ENCODE measurements at places on chromosomes 5 and 9. TPM values are rescaled to one million over a fixed set of nuclear protein-coding genes. Genes with fewer than 3 reads are reported as not detected.

The GPX8 gene
- total RNA-seq = 59.3 TPM

The ZNF454 gene
- total RNA-seq = not detected

DNA sequence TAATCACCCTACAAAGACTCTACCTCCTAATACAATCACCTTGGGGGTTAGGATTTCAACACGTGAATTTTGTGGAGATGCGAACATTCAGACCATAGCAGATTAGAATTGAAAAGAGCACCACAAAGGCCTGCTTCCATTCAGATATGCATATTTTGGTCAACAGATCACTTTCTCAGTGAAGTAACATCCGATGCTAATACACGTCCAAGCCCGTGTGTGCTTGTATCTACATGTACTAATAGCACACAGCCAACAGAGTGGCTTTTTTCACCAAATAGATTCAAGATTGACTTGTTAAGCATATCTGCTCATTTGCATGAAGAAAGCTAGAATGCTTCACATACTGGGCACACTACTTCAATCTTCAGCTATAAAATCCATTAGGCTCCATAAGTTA, 35.6 kb upstream of the SSBP2 start:
- no peak for DNase-seq

DNA sequence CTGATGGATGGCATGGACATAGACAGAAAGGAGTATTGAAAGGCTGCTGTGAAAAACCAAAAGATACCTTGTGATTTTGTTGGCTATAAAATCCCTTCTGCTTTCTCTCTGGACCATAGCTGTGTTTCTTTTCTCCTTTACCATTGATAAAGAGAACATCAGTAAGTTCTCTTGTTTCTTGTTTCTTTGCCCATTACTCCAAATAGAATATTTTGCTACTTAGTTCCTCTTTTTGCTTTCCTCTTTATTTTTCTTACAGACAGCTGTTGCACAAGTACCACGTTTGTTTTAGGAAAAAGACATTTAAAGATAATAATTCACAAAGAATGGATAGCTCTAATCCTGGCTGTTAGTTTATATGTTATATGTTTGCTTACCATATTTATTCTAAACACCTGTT, 1129.2 kb downstream of the DTWD2 start:
- no peak for DNase-seq

DNA sequence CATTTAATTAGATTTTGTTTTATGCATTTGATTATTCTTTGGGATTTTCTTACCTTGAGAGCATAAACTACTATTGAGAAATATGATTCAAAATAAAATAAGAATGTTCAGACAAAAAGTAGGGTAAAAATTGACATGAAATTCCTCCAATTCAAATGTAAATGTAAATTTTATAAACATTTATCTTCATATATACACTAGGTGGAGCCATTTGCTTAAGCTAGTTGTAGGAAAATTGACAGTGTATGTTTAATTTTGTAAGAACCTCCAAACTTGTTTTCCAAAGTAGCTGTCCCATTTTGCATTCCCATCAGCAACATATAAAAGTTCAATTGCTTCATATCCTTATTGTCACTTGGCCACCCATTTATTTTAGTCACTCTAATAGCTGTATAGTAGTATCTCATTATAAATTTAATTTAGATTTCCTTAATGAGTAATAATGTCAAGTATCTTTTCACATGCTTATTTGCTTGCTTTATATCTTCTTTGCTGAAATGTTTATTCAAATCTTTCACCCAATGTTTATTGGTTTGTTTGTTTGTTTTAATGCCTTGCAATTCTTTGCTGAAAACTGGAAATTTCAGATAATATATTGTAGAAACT, 37.6 kb upstream of the SLCO6A1 start:
- no peak for DNase-seq

GRCh38 chr5:74067748-74068541, 441.9 kb downstream of the ARHGEF28 start:
- no peak for DNase-seq

DNA sequence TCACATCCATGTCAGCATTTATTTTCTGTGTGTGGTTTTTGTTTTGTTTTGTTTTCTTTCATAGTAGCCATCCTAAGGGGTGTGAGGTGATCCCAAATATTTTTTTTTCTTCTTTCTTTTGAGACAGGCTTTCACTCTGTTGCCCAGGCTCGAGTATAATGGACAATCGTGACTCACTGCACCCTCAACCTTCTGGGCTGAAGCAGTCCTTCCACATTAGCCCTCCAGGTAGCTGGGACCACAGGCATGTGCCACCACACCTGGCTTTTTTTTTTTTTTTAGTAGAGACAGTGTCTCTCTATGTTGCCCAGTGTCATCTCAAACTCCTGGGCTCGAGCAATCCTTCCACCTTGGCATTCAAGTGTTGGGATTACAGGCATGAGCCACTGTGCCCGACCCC, 59.1 kb downstream of the CDC42SE2 start:
- DNase-seq = no peak

GRCh38 chr9:125904155-125904851, 157.1 kb downstream of the PBX3 start:
- no peak for DNase-seq
